ENCODE measurements at places on chromosomes 12 and 14. TPM values are rescaled to one million over a fixed set of nuclear protein-coding genes. Genes with fewer than 3 reads are reported as not detected.

The MSRB3 gene
- 47.3 TPM for total RNA-seq

The DDN gene
- 3.4 TPM for total RNA-seq

The ERP27 gene
- total RNA-seq: not detected

The BBOF1 gene
- 7.8 TPM for total RNA-seq

The MIP gene
- total RNA-seq: 0.24 TPM

The KLRC2 gene
- total RNA-seq: 0.40 TPM

The INHBE gene
- total RNA-seq: 12.2 TPM

The IFI27L1 gene
- 5.6 TPM for total RNA-seq

The R3HDM2 gene
- 24.6 TPM for total RNA-seq

The LRTM2 gene
- total RNA-seq: not detected

The POTEM gene
- not detected for total RNA-seq

The SYT1 gene
- 44.6 TPM for total RNA-seq

The SLC15A4 gene
- total RNA-seq: 48.6 TPM

The B4GALNT3 gene
- total RNA-seq: 2.3 TPM

The KRT77 gene
- not detected for total RNA-seq

The TMX1 gene
- 76.2 TPM for total RNA-seq

The LTBR gene
- 135 TPM for total RNA-seq

The RNASE3 gene
- total RNA-seq: not detected

The PRR4 gene
- 0.43 TPM for total RNA-seq

The NAA25 gene
- total RNA-seq: 40.9 TPM

The TAS2R31 gene
- 0.99 TPM for total RNA-seq

The RITA1 gene
- total RNA-seq: 65.3 TPM

The DACT1 gene
- total RNA-seq: 9.7 TPM

The KCNA1 gene
- 0.13 TPM for total RNA-seq

The LTBP2 gene
- 18.6 TPM for total RNA-seq

The CCDC175 gene
- total RNA-seq: not detected

The ETFBKMT gene
- 4.8 TPM for total RNA-seq

The CD27 gene
- not detected for total RNA-seq

The SRSF5 gene
- total RNA-seq: 149 TPM

The AVPR1A gene
- total RNA-seq: not detected

The PXN gene
- total RNA-seq: 128 TPM

The AMN gene
- total RNA-seq: 0.68 TPM

The GALNT6 gene
- not detected for total RNA-seq

The CLEC7A gene
- not detected for total RNA-seq

The LALBA gene
- not detected for total RNA-seq

The PAPLN gene
- 0.31 TPM for total RNA-seq

The DCN gene
- total RNA-seq: 356 TPM

The TIMELESS gene
- total RNA-seq: 4.5 TPM

The HCAR1 gene
- total RNA-seq: not detected

The INSM2 gene
- total RNA-seq: not detected

The TEX52 gene
- total RNA-seq: not detected

The NEMF gene
- 58.2 TPM for total RNA-seq

The PLEK2 gene
- total RNA-seq: not detected
